Cardiac fibroblast (primary cell): ENCODE measurements at places on chromosomes 5 and 9.
A peak's percentile ranks its signal among the peaks of the same experiment; 100 is the strongest.

- DNase-seq = peak; percentile 61
Measured at GRCh38 chr5:101977729-101978345, 318.2 kb downstream of the SLCO4C1 start.

DNA sequence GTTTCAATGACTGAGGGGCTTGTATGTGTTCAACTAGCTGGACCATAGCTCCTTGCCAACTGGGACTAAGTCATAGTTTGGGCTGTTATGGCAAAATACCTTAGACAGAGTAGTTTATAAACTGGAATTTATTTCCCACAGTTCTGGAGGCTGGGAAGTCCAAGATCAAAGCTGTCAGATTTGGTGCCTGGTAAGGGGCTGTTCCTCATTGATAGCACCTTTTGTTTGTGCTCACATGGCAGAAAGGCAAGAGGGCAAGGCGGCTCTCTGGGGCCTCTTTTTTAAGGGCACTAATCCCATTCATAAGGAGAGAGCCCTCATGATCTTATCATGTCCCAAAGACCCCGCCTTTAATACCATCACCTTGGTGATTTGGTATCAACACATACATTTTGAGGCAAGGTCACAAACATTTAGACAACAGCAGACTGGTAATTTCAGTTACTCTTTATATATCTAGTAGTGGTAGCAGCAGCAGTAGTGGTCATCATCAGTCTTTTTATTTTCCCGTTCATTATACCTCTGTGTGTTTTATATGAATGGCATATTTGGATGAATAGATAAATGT, 477.0 kb downstream of the CCDC171 start:
- DNase-seq = no peak

DNA sequence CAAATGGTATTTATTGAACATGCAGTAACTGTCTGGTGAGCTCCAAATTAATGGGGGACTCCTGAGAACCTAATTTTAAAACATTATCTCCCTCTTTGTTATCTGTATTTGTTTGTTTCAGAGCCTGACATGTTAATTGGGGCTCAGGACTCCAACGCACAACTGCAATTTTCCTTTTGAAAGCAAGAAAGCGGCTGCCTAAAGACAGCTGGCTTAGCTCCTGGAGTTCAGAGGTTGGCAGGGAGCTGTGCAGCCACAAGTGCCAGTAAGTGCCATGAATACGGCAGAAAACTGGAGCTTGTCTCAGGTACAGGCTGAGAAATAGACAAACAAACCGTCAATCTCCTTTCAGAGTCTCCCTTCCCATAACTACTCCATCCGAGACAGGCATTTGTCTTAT, 80.9 kb downstream of the PPP2R2B start:
- DNase-seq = no peak

DNA sequence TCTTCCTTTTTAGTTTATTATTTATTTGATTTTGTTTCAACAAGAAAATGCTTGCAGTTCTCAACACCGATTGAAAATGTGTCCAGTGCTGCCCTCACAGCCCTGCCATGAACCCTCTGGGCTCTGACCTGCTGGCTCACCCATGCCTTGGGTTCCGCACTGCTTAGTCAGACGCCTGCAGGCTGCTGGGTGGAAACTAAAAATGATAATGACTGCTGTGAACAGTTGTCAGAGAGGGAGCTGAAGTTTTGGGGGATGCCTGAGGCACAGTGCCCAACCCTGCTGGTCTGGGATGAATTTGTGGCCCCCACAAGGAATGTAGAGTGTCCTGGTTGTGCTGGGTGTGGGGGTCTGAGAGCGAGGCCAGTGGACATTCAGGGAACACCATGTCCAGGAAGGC, 22.2 kb upstream of the CFAP157 start:
- DNase-seq = no peak

DNA sequence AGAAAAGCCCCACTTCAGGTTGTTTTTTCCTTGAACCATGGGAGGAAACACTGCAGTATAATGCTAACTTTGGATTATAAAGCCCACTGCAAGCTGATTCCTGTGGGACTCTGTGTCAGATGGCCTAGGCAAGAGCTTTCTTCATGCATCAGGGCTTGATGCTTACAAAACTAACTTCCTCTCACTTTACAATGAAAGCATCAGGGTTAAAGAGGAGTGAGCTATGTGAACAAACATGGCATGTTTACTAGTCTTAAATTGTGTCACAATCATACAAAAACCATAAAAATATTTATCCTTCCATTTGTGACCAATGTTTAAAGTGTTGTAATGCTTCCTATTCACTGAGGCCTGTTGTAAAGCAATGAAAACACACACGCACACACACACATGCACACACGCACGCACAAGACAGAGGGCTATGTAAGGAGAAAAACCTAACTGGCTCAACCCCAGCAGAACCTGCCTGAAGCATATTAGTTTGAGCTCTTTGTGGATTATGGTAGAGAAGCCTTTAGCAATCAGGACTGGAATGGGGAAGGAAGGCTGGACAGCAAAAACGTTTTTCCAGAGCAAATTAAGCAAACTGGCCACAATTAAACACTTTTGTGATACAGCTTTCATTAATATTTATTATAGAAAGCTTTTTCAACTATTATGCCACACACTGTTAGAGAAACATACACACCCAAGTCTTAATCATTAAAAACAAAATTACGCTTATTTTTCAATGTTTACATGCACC, 122.2 kb downstream of the AUH start:
- DNase-seq = no peak

- no peak for DNase-seq
Measured at GRCh38 chr9:137115394-137116026, 977 bp upstream of the DPP7 start.

- peak; percentile 5 for DNase-seq
Measured at GRCh38 chr9:7403839-7404487, 395.6 kb downstream of the DMAC1 start.

DNA sequence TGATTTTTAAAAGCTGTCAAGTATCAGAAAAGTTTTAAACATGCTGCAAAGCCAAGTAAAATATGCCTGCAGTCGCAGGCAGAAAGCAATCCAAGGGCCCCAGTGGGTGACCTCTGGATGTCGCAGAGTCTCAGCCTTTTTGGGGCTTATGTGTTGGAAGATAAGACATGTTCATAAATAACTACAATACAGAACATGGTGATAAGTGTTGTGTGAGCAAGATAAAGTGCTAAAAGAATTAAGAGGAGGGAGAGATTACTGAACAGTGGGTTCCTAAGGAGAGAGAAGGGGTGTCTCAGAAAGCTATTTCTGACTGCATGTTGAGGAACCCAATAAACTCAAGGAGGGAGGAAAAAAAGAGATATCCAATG, 78.9 kb upstream of the ADRB2 start:
- DNase-seq = no peak

DNA sequence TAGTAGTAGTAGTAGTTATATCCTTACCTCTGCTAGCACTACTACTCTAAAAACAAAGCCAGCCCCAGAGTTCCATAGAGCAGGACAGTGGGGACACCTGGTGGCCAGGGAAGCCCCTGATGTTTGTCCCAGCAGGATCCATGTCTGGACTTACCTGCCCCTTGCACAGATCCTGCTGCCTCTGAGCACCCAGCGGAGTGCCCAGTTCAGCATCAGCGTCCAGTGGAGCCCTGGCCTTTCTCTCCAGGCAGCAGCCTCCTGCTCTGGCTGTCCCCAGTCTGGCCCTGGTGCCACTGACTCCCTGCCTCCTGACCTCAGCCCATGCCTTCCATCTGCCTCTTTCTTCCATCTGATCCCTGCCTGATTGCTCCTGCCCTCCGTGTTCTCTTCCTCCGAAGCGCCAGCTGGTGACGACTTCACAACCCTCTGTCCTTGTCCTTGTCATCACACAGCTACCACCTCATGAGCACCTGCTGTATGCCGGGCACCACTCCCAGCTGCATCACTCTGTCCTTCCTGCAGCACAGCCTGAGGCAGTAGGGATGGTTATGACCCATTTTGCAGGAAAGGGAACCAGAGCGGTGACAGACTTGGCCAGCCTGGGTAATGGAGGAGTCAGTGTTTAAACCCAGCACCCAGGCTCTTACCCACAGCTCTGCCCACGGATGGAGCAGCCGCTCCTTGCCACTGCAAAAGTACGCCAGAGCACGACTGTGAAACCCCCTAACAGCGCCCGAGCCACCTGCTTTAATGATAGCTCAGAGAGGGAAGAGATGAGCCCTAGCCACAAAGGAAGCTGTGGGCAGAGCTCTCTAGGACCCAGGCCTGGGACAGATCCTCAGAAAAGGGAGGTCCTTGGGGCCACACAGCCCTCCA, 11.5 kb downstream of the SARDH start:
- peak; percentile 70 for DNase-seq

GRCh38 chr5:64331597-64332277, 166.1 kb downstream of the RNF180 start:
- no peak for DNase-seq

DNA sequence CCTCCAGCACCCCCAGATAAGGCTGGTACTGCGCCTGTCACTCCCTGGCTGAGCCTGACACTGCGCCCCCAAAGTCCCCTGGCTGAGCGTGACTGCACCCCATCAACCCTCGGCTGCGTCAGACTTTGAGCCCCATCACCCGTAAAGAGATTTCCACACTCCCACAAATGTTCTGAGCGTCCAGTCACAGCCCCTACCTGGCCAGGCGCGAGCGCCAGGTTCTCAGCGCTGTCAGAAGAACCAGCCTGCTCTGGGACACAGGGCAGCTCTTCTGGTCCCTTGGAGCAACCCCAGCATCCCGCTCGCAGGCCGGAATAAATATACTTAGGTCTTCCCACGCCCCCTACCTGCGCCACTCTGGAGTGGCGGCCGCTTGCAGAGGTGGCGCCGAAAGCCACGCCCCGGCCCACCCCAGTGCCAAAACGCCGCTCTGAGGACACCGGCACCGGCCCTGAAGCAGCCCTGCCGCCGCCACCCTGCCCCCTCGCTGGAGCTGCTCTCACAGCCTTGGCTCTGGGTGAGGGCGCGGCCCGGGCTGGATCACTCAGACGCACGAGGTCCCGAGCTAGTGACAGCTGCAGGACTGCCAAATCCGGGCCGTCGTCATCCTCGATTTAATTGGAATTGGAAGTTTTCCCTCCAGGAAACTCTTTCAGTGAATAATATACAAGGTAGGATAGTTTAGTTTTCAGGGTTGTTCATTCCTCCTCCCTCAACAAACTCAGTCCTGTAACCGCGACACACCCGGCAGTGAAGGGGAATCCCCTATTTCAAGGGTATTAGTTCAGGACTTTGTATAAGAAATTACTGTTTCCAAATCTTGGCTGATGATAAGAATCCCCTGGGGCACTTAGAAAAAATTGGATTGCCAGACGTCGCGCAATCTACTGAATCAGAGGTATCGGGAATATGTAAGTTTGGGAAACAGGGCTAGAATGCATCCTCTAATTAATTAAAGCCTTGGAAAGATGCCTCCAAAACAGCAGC, 1.2 kb upstream of the CEMIP2 start:
- peak; percentile 48 for DNase-seq

DNA sequence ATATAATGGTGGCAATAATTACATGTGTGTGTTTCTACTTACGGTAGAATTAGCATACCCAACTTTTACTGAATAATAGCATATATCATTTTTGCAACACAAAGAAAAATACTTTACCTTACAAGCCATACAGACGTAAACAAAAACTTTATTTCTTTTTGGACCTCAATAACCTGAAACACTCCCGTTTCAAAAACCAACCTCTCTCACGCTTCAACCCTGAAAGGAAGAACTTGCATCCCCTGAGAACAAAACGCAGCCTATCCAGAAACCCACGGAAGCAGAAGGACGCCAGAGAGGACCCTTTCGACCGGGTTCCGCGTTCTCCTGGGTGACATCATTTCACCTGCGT, at the start of gene RNF38:
Gene RNF38, minus strand, starts transcription at position 290 of the 352 bp plus-strand sequence. Its CDS starts 161 bp downstream, at position 129.
- no peak for DNase-seq

GRCh38 chr5:163914910-163915309, 409.5 kb downstream of the MAT2B start:
- no peak for DNase-seq

DNA sequence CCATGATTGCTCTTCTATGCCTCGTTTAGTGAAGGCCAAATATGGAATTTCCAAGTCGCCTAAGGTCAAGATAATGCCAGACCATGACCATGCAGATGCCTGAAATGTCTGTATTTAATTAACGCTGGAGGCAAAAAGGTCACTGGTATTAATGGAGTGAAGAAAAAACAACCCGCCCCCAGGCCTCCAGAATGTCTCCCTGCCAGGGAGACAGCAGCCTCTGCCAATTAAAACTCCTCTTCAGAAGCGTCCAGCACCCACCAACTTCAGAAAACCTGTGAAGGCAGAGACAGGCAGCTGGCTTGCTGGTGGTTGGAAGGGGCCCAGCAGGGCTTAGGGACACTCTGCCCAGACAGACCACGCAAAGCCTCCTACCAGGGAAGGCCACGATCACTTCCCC, 94.4 kb downstream of the VAV2 start:
- no peak for DNase-seq

GRCh38 chr5:66415208-66415607, 181.0 kb upstream of the MAST4 start:
- peak; percentile 77 for DNase-seq

DNA sequence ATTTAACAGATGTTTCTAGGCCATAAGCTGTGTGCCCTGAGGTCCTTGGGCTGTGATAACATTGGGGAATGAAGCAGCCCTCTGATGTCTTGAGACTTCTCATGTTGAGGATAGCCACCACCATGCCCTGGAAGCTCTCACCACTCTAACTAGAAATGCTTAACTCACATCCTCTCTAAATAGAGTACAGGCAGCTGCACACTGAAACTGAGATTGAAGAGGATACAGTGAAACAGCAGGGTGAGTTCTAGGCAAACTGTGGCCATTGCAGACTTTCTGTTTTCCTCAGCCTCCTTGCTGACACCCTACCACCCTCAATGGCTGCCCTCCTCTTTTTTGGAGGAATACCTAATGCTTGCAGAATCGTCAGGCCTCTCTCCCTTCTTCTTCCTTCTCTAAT, 22.4 kb downstream of the UTP15 start:
- DNase-seq = no peak

DNA sequence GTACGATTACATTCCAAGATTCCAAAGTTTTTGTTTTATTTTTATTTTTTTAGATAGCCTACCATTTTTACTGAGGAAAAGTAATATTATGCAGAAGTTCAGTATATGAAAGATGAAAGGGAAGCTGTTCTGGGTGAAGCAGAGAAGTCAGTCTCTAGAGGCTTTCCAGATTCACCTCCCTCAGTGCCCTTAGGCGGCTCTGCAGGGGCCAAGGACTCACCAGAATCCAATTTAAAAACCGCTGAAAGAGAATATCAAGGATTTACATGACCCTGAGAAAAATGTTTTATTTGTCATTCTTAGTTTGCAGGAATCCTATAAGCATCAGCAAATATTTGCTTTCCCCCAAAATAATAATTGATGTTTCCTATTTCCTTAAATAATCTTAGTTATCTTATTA, 1084.6 kb upstream of the ARRDC3 start:
- DNase-seq = no peak
